Adrenal gland (tissue), 19 donors: ENCODE measurements at places on chromosomes 4 and X. TPM values are rescaled to one million over a fixed set of nuclear protein-coding genes. Genes with fewer than 3 reads are reported as not detected.

TMEM144 gene
- polyA plus RNA-seq: 18.7 TPM

PLAC1 gene
- polyA plus RNA-seq: not detected

RBM47 gene
- 25.7 TPM for polyA plus RNA-seq

PAGE5 gene
- not detected for polyA plus RNA-seq

DNA sequence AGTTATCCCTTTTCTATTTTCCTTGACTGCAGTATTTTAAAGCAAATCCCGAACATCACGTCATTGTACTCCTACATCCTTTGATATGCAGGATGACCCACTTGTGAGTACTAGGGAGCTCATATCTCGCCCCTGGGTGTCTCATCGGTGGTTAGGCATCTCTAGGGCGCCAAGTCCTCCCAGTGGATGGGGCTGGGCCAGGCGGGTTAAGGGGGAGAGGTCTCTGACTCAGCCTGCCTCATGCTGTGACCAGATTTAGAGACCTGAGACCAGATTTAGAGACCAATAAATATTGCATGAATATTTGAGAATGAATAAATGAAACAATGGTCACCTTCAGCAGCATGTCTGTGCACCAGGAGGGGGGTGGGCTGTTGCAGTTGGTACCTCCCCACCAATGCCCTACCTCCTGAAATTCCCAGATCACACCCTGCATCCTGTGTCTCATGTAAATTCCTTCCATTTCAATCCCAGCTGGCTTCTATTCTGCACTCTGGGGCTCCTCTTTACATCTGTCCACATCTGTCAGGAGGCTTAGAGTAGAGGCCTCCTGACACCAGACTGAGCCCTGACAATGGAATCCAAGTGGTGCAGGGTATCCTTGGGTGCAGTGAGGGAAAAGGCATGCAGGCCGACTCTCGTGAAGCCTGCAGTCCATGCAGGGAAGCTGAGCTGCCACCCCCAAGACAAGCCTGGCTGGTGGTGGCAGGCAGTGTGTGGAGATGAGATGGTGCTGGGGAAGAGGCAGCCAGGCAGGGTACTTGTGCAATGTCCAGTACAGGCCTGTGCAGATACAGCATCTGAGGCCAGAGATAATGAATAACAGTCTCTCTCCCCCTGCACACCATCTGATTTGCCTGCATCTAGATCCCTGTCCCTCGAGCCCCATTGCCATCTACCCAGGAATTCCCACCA lies 5.2 kb downstream of the APLN start:
- H3K4me3 ChIP-seq: no peak overlapping the region
- H3K27me3 ChIP-seq: peaks cover 8% of the 10 kb centered on the region
- no peak for DNase-seq
- no peaks in the 10 kb centered on the region for H3K36me3 ChIP-seq
- H3K4me1 ChIP-seq: peaks cover 4% of the 10 kb centered on the region
- H3K27ac ChIP-seq: no peak overlapping the region

- peaks cover 6% of the 10 kb centered on the region for H3K27me3 ChIP-seq
- no peaks in the 10 kb centered on the region for H3K4me1 ChIP-seq
- no peak overlapping the region for H3K27ac ChIP-seq
- no peak for DNase-seq
- H3K36me3 ChIP-seq: no peaks in the 10 kb centered on the region
These were observed 67.6 kb upstream of the IGSF1 start for GRCh38 chrX:131356725-131357124.

- H3K4me3 ChIP-seq: no peak overlapping the region
- no peaks in the 10 kb centered on the region for H3K4me1 ChIP-seq
- H3K36me3 ChIP-seq: no peaks in the 10 kb centered on the region
- H3K27me3 ChIP-seq: no peaks in the 10 kb centered on the region
- DNase-seq: no peak
- no peak overlapping the region for H3K27ac ChIP-seq
These were observed 316.0 kb downstream of the ADAM29 start for GRCh38 chr4:175234162-175234561.

DNA sequence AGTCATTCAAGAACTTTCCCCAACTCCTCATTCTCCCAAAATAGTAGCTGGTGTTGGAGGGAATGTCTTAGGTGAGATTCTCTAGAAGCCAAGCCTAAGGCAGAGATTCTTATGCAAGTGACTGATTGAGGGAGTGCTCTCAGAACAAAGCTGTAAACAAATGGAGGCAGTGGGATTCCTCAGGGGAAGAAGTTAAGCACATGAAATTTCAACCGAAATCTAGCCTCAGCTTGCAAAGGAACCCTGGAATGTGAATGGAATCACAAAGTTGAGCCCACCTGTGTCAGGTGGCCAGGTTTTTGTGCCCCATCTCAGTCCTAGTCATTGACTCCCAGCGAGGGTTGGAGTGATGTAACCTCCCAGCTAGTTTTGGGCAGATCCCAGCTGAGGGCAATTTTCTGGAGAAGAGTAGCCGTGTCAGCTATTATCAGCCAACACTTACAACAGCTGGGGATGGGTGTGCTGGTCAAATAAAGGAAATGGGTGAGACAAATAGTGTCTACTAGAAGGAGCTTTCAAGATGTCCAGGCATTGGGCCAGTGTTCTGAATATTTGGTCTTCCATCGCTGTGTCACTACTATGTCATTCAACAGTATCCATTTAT lies 29.7 kb upstream of the FGF2 start:
- no peaks in the 10 kb centered on the region for H3K27me3 ChIP-seq
- H3K4me1 ChIP-seq: peaks cover 10% of the 10 kb centered on the region
- H3K4me3 ChIP-seq: no peak overlapping the region
- no peak for DNase-seq
- H3K36me3 ChIP-seq: no peaks in the 10 kb centered on the region
- H3K27ac ChIP-seq: no peak overlapping the region

GRCh38 chrX:12929701-12930100 lies 23.3 kb downstream of the TLR8 start:
- peaks cover 5% of the 10 kb centered on the region for H3K27me3 ChIP-seq
- H3K4me1 ChIP-seq: no peaks in the 10 kb centered on the region
- H3K36me3 ChIP-seq: no peaks in the 10 kb centered on the region

GRCh38 chrX:68532831-68533533 lies 34.1 kb downstream of the YIPF6 start:
- H3K4me1 ChIP-seq: no peaks in the 10 kb centered on the region
- DNase-seq: no peak
- H3K4me3 ChIP-seq: no peak overlapping the region
- H3K36me3 ChIP-seq: no peaks in the 10 kb centered on the region

GRCh38 chrX:22296871-22297270 lies 24.2 kb downstream of the CBLL2 start:
- H3K4me1 ChIP-seq: no peaks in the 10 kb centered on the region
- H3K4me3 ChIP-seq: no peak overlapping the region
- DNase-seq: no peak
- H3K36me3 ChIP-seq: no peaks in the 10 kb centered on the region
- H3K27ac ChIP-seq: no peak overlapping the region
- peaks cover 4% of the 10 kb centered on the region for H3K27me3 ChIP-seq

DNA sequence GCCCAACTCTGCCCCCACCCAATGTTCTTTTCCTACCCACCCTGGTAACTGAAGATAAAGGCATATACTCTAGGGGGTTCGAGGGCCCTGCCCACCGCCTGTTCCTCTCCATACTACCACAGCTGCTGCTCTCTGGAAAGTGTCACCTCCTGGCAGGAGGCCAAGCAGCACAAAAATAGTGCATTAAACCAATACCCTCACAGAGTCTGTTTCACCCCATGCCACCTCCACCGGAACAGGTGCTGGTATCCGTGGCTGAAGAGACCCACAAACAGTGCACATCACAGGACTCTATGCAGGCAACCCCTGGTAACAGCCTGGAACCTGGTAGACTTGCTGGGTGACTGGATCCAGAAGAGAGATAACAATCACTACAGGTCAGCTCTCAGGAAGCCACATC lies 85.1 kb upstream of the CTSO start:
- H3K27ac ChIP-seq: no peak overlapping the region
- no peaks in the 10 kb centered on the region for H3K36me3 ChIP-seq
- DNase-seq: no peak
- no peaks in the 10 kb centered on the region for H3K27me3 ChIP-seq
- H3K4me1 ChIP-seq: no peaks in the 10 kb centered on the region

- DNase-seq: no peak
- H3K36me3 ChIP-seq: no peaks in the 10 kb centered on the region
These were observed 10.5 kb upstream of the EIF4E start for GRCh38 chr4:98939438-98939837.
